ENCODE measurements at places on chromosomes 12 and 14.

GRCh38 chr12:26156201-26156871 is 31.5 kb upstream of the BHLHE41 start:
- DNase-seq: no peak

DNA sequence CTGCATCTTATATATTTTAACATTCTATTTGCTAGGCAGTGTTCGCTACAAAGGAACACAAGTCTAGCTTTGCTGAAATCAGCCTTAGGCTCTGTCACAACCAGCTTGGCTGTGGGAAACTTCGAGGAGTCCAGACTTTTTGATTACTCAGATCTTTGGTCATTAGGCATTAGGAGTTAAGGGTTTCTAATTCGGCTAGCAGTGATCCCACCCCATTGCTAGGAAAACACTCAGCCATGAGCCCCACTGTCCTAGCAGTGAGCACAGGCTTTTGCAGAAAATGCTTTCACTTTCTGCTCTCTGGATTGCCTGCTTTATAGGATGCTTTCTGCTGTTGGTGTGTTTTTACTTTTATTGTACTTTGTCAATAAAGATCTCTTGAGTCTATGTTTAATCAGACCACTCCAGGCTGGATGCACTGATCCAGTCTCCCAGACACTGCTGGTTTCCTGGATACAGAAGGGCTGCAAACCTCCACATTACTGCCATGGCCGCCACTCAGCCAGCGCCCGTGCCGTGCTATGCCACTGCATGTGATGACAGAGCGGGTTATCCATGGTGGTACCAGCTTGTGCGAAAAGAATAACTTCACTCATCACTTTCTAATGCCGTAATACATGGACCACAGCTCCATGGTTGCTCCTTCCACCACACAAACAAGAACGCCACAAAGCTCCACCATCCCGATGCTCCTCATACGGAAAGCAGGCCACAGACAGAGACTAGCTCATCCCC is 41.0 kb upstream of the PYGL start:
- no peak for DNase-seq

DNA sequence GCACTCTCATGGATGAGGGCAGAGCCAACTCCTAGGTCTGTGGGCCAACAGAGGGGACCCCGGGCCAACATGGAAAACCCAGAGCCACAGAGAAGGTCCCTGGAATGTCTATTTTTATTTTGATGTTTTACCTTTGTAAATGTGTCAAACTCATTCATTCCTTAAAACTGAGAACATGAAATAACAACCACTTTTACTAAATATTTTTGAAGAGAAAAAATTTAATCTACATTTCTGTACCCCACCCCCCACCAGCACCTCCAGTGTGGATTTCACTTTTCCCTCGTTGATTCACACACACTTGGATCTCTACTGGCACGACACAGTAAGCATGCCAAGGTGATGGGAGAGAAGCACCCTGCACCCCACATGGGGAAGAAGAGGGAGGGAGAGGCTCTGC is 6.7 kb downstream of the KRT77 start:
- DNase-seq: no peak

- no peak for DNase-seq
Observed at GRCh38 chr12:47082283-47082682, 2.5 kb upstream of the AMIGO2 start.

DNA sequence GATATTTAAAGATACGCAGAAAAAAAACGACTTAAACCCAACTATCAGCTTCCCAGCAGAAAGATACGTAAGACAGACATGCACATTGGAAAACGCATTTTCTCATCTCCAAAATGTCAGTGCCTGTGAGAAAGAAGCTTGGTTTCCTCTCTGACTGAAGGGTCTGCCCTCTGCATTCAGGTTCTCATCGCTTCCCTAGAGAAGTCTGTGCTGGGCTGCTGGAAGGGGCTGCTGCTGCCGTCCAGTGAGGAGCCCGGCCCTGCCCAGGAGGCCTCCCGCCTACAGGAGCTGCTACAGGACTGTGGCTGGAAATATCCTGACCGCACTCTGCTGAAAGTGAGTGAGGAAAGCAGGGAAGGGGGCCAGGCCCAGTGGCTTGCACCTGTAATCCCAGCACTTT is 4.7 kb upstream of the PFDN5 start:
- DNase-seq: no peak

Measured in stimulated activated CD8-positive, alpha-beta memory T cell treated with anti-CD3 and anti-CD28 coated beads, Interleukin-12 subunit alpha, Interleukin-12 subunit beta, amount 100 ng/mL, for 1 hour (primary cell).